Ascending aorta (tissue), 2 donors: ENCODE measurements at places on chromosomes 12 and 14.
A peak's percentile ranks its signal among the peaks of the same experiment; 100 is the strongest.

GRCh38 chr14:74604911-74605310 lies 7.1 kb downstream of the LTBP2 start:
- H3K4me1 ChIP-seq, result peaks cover 54% of the 10 kb centered on the region
- H3K36me3 ChIP-seq, result peaks cover 25% of the 10 kb centered on the region
- peak overlapping the region; percentile 36 for H3K4me3 ChIP-seq
- no peak for DNase-seq
- H3K27ac ChIP-seq, result peak overlapping the region; percentile 94

- H3K4me3 ChIP-seq, result no peak overlapping the region
- H3K36me3 ChIP-seq, result no peaks in the 10 kb centered on the region
Measured at GRCh38 chr12:131550121-131550520, 160.8 kb upstream of the SFSWAP start.

GRCh38 chr12:115943630-115944391 lies 333.7 kb downstream of the MED13L start:
- DNase-seq, result no peak
- H3K36me3 ChIP-seq, result no peaks in the 10 kb centered on the region
- H3K27ac ChIP-seq, result no peak overlapping the region
- H3K4me1 ChIP-seq, result no peaks in the 10 kb centered on the region

DNA sequence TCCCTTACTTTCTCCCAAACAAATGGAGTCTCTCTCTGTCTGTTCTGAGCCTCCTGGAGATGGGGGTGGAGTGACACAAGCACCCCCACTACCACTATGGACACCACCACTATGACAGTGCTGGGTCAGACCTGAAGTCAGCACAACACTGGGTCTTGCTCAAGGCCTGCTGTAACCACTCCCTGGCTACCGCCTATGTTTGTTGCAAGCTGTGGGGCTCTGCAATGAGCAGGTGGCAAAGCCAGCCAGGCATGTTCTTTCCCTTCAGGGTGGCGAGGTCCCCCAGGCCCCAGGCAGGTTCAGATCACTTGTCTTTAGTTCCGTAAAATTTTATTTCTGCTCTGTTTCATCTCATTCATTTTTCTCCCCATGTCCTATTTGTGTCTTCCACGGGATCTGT lies 349.8 kb downstream of the TMEM121 start:
- H3K36me3 ChIP-seq, result no peaks in the 10 kb centered on the region
- H3K27me3 ChIP-seq, result no peaks in the 10 kb centered on the region
- no peak overlapping the region for H3K27ac ChIP-seq
- H3K4me3 ChIP-seq, result no peak overlapping the region
- no peaks in the 10 kb centered on the region for H3K4me1 ChIP-seq
- no peak for DNase-seq

- H3K27me3 ChIP-seq, result no peaks in the 10 kb centered on the region
- peaks cover 5% of the 10 kb centered on the region for H3K36me3 ChIP-seq
- H3K4me1 ChIP-seq, result peaks cover 8% of the 10 kb centered on the region
- H3K27ac ChIP-seq, result peak overlapping the region; percentile 99
- H3K4me3 ChIP-seq, result peak overlapping the region; percentile 73
Measured at GRCh38 chr12:48717252-48717695, 767 bp upstream of the CCNT1 start.

DNA sequence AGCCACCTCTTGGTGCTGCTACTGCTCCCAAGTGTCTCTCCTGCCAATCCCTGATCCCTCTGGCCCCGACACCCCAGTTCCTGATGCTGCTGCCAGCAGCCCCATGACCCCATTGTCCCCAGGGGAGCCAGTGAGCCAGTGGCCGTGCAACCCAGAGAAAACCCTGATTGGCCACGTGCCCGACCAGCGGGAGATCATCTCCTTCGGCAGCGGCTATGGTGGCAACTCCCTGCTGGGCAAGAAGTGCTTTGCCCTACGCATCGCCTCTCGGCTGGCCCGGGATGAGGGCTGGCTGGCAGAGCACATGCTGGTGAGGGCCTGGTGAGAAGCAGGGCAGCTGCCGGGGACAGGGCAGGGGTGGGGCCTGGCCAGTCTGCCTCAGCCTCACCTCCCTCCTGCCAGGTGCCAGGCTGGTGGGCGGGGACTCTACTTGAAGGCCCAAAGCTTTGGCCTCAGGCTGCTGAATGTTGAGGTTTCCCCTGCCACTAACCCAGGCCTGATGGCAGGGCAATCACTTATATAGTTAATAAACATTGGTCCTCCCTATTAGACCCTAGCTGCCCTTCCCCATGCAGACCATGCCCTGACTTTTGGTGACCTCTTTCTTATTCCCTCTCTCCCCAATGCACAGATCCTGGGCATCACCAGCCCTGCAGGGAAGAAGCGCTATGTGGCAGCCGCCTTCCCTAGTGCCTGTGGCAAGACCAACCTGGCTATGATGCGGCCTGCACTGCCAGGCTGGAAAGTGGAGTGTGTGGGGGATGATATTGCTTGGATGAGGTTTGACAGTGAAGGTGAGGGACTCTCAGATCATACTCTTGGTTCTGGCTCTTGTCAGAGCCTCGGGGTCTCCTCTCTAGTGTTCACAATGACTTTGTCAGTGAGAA lies 5.1 kb downstream of the PCK2 start:
- peaks cover 10% of the 10 kb centered on the region for H3K36me3 ChIP-seq
- H3K4me1 ChIP-seq, result no peaks in the 10 kb centered on the region
- no peak for DNase-seq
- no peaks in the 10 kb centered on the region for H3K27me3 ChIP-seq

- peaks cover 44% of the 10 kb centered on the region for H3K36me3 ChIP-seq
- H3K27me3 ChIP-seq, result no peaks in the 10 kb centered on the region
- H3K4me3 ChIP-seq, result no peak overlapping the region
- no peak for DNase-seq
- H3K27ac ChIP-seq, result no peak overlapping the region
- H3K4me1 ChIP-seq, result no peaks in the 10 kb centered on the region
Measured at GRCh38 chr14:39034481-39035296, 68.3 kb downstream of the SEC23A start.

DNA sequence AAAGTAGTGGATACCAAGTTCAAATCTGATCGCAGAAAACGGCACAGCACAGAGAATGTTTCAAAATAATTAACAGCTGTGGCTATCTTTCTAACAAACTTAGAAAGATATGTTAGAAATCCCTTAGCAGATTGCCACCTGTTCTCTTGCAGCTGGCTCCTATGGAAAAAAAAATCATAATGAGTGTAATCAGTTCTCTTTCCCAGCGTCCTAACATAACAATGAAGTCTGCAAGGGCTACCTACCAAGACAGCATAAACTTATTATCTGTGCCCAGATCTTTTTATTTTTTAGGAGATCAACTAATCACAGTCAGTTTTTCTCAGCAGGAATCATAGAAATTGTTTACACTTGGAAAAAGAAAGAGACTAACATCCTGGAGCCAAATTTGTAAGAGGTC lies 358.6 kb upstream of the FOXG1 start:
- H3K27ac ChIP-seq, result no peak overlapping the region
- H3K4me1 ChIP-seq, result no peaks in the 10 kb centered on the region
- no peaks in the 10 kb centered on the region for H3K36me3 ChIP-seq
- DNase-seq, result no peak
- H3K27me3 ChIP-seq, result no peaks in the 10 kb centered on the region

DNA sequence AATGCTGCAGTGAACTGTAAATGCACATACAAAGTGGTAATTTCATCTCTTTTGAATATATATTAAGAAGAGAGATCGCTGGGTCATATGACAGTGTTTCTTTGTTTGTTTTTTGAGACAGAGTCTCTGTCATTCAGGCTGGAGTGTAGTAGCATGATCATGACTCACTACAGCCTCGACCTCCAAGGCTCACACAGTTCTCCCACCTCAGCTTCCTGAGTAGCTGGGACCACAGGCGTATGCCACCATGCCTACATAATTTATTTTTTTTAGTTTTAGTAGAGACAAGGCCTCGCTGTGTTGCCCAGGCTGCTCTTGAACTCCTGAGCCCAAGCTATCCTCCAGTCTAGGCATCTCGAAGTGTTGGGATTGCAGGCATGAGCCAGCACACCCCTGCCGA lies 62.4 kb upstream of the ACSS3 start:
- no peaks in the 10 kb centered on the region for H3K4me1 ChIP-seq
- no peak overlapping the region for H3K27ac ChIP-seq

DNA sequence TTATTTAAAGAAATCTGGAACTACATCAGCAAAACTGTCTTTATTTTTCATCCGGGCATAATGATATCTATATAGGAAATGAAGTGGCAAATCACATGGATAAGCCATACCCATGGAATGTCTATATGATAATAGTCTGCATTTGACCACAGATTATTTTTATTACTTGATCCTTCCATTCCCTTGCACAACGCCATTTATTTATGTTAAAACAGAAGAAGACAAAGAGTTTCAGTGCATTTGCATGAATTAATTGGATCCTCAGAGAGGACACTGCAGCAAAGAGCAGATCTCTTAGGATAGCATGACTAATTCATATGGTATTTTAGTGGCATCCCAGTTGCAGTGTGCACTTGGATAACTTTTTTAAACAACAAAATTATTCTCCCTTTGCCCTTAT lies 345.0 kb downstream of the CCDC91 start:
- H3K4me3 ChIP-seq, result no peak overlapping the region
- H3K36me3 ChIP-seq, result no peaks in the 10 kb centered on the region
- DNase-seq, result no peak
- H3K27me3 ChIP-seq, result no peaks in the 10 kb centered on the region
- H3K4me1 ChIP-seq, result no peaks in the 10 kb centered on the region
- H3K27ac ChIP-seq, result no peak overlapping the region

GRCh38 chr12:12334367-12335040 lies 15.5 kb downstream of the MANSC1 start:
- H3K4me3 ChIP-seq, result no peak overlapping the region
- no peak for DNase-seq
- H3K27ac ChIP-seq, result peak overlapping the region; percentile 51
- H3K36me3 ChIP-seq, result peaks cover 16% of the 10 kb centered on the region
- peaks cover 9% of the 10 kb centered on the region for H3K4me1 ChIP-seq

DNA sequence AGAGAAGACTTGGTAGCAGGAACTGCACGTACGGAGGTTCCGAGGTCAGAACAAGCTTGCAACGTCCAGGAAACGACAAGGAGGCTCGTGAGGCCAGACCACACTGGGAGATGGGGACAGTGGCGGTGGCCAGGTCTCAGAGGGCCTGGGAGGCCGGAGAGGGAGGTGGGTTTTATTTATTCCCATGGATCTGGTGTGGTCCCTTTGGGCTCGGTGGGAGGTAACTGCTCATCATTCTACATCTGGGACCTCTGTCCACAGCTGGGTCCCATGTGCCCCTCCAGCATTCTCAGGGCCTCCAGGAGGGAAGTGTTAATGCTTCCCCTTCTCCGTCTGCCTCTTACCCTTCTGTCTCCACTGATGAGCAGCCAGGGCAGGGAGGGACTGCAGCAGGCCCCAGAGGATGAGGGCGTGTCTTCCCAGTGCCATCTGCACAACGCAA lies 35.7 kb upstream of the NCOR2 start:
- no peaks in the 10 kb centered on the region for H3K27me3 ChIP-seq
- H3K4me1 ChIP-seq, result no peaks in the 10 kb centered on the region
- no peak for DNase-seq
- no peak overlapping the region for H3K4me3 ChIP-seq
